ENCODE measurements at places on chromosomes 6 and 20. TPM values are rescaled to one million over a fixed set of nuclear protein-coding genes. Genes with fewer than 3 reads are reported as not detected.

DNA sequence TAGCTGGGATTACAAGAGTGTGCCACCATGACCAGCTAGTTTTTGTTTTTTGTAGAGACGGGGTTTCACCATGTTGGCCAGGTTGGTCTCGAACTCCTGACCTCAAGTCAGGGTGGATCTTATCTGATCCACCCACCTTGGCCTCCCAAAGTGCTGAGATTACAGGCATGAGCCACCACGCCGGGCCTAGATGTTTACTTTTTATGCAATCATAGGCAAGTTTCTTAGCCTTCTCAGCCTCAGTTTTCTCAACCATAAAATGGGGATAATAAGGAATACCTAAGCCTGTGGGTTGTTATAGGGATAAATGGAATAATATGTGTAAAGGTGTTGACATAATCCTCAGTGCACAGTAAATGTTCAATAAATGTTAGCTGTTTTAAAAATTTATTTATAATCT is 9.8 kb downstream of the SPATS1 start:
- no peak overlapping the region for H3K4me3 ChIP-seq
- no peak overlapping the region for H3K27ac ChIP-seq
- no peak for DNase-seq
- H3K36me3 ChIP-seq: no peaks in the 10 kb centered on the region
- peaks cover 4% of the 10 kb centered on the region for H3K27me3 ChIP-seq

- no peaks in the 10 kb centered on the region for H3K36me3 ChIP-seq
- DNase-seq: no peak
- peaks cover 1% of the 10 kb centered on the region for H3K4me1 ChIP-seq
- H3K27ac ChIP-seq: no peak overlapping the region
- no peak overlapping the region for H3K4me3 ChIP-seq
Observed at GRCh38 chr6:44642349-44642748, 254.8 kb downstream of the CDC5L start.

DNA sequence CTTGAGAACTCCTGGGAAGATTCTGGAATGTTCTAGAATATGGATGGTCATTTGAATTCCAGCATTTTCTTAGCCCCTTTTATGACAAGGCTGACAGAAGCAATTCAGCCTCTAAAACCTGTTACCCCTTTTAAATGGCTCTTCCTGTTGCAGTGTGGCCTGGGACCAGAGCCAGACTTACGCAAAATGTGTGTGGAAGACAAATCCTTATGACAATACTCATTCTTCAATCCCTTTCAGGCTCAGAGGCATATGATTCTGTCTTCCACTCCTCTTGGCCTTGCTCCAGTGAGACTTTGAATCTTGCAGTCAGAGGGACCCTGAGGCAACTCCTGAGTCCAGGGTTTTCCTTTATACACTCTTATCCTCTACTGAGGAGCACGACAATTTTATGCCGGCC is 287.0 kb downstream of the CLIC5 start:
- no peaks in the 10 kb centered on the region for H3K27me3 ChIP-seq
- DNase-seq: no peak
- H3K4me3 ChIP-seq: no peak overlapping the region

- H3K4me1 ChIP-seq: peaks cover 2% of the 10 kb centered on the region
- H3K27me3 ChIP-seq: peaks cover 57% of the 10 kb centered on the region
- no peak for DNase-seq
- H3K36me3 ChIP-seq: no peaks in the 10 kb centered on the region
- no peak overlapping the region for H3K27ac ChIP-seq
Observed at GRCh38 chr20:1891263-1892118, 3.7 kb upstream of the SIRPA start.

- no peak overlapping the region for H3K4me3 ChIP-seq
- peaks cover 5% of the 10 kb centered on the region for H3K27me3 ChIP-seq
- no peaks in the 10 kb centered on the region for H3K36me3 ChIP-seq
- peaks cover 3% of the 10 kb centered on the region for H3K4me1 ChIP-seq
Observed at GRCh38 chr6:47733879-47734558, 35.6 kb downstream of the ADGRF4 start.

DNA sequence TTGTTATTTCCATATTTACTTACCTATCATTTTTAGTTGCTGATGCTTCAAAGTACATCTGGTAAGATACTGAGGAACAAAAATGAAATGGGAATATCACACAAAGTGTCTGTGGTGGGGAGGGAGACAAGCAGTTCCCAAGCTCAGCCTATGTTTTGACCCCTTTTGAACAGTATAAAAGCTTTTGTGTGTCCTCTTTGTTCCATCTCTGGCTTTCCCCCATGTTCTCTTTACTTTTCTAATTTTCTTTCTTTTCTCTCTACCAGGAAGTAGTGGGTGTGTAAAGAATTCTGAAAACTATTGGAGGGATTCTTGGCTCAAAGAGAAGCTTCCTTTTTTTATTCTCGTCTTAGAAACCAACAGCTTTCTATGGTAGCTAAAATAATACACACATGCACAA is 7.4 kb downstream of the TAAR2 start:
- H3K27ac ChIP-seq: no peak overlapping the region
- no peak for DNase-seq
- H3K4me1 ChIP-seq: peaks cover 3% of the 10 kb centered on the region
- H3K4me3 ChIP-seq: no peak overlapping the region

DNA sequence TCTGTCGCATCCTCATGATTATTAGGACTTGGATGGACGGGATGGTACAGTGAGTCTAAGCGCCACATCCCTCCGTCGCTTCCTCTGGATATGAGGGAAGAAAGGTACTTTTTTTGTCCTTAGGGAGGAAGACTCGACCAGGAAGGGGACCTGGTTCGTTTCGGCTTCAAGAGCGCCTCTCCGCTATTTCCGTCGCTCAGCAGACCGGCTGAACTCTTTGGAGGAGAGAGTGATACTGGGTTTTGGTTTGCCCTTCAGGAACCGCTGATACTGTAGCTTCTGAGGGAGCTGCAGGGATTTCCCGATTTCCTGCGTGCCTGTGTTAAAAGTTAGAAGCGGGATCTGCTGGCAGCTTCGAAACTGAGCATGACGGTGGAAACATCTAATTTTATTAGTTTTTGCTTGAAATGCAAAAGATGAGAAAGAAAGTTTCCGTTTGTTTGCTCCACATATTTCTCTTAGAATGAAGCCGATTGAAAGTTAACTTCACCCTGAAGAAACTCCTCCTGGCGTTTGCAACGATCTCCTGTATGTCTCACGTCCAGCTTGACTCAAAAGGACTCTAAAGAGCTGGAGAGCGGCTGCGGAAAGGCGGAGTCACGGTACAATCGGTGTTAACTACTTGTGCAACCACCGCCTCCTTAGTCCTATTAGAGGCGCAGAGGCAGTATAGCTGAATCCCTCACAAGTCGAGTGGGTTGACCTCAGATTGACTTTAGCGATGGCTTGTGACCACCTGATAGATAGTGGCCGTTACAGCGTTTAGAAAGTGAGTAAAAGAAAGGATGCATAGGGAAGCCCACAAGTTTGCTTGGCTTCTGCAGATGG is 129.4 kb downstream of the TRIM27 start:
- peaks cover 3% of the 10 kb centered on the region for H3K36me3 ChIP-seq
- no peak for DNase-seq
- peaks cover 79% of the 10 kb centered on the region for H3K27me3 ChIP-seq
- peaks cover 30% of the 10 kb centered on the region for H3K4me1 ChIP-seq

DNA sequence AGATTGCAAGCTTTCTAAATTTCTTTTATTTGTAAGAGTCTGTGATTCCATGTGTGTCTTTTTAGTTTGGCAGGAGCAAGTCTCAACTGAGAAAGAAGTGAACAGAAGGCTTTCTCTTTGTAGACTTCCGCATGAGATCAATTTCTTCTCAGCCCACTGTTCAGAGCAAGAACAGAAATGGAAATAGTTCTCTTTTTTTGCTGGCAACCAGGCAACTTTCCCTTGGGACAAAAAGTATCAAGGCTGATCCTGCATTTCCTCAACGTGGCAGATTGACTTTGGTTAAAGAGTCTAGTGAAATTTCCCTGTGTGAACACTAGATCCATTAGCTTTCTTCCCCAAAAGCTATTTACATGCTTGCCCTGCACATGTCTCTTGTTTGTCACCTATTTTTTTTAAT is 46.8 kb upstream of the JAG1 start:
- H3K27me3 ChIP-seq: peaks cover 30% of the 10 kb centered on the region
- no peaks in the 10 kb centered on the region for H3K4me1 ChIP-seq
- no peaks in the 10 kb centered on the region for H3K36me3 ChIP-seq

DNA sequence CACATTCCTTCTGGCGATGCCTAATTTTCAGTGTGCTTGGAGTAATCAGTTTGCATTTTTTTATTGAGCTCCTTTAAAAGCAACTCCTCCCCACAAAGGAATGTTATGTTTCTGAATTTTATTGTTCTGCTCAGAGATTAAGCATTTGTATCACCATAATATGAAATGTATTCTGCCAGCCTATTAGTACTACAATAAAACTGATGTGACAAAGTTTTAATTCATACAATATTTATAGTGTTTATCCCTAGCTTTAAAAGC is 236.9 kb upstream of the ASCC3 start:
- no peak overlapping the region for H3K27ac ChIP-seq
- no peak overlapping the region for H3K4me3 ChIP-seq
- no peaks in the 10 kb centered on the region for H3K27me3 ChIP-seq

DNA sequence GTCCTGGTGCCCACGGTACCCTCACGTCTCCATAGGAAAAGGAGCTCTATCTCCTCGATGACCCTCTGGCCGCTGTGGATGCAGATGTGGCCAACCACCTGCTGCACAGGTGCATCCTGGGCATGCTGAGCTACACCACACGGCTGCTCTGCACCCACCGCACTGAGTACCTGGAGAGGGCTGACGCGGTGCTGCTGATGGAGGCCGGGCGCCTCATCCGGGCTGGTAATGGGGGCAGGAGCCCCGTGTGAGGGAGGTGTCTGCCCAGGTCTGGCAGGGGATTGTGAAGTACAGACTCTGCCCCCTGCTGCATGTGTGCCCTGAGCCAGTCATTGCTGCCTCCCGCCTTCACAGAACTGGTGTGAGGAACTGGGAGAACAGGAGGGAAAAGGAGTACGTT is 12.4 kb downstream of the DLK2 start:
- no peaks in the 10 kb centered on the region for H3K4me1 ChIP-seq
- H3K27ac ChIP-seq: no peak overlapping the region
- H3K4me3 ChIP-seq: no peak overlapping the region
- peaks cover 2% of the 10 kb centered on the region for H3K36me3 ChIP-seq

DNA sequence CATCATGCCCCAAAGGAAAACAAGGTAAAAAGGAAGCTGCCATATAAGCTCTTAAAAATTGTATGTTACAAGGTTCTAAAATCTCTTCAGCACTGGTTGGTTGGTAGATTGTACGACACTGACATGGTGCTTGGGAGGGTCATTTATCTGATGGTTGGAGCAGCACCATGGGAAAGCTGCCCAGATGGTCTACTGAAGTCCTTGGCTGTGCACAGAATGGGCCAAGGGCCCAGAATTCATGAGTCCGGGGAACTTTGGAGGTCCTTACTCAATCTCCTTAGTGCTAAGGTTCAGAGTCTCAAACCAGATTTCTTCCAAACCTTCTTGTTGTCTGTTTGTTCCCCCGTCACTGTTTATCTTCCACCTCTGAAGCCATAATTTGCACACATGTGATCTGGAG is 314.4 kb downstream of the ESR1 start:
- DNase-seq: no peak
- H3K4me1 ChIP-seq: peaks cover 6% of the 10 kb centered on the region

- peaks cover 20% of the 10 kb centered on the region for H3K27me3 ChIP-seq
- H3K27ac ChIP-seq: no peak overlapping the region
- H3K36me3 ChIP-seq: no peaks in the 10 kb centered on the region
- H3K4me3 ChIP-seq: no peak overlapping the region
Observed at GRCh38 chr20:64051561-64052325, 2.3 kb upstream of the SOX18 start.

- no peak overlapping the region for H3K27ac ChIP-seq
- peaks cover 9% of the 10 kb centered on the region for H3K36me3 ChIP-seq
- H3K4me1 ChIP-seq: no peaks in the 10 kb centered on the region
- no peak for DNase-seq
- H3K4me3 ChIP-seq: no peak overlapping the region
- H3K27me3 ChIP-seq: no peaks in the 10 kb centered on the region
Observed at GRCh38 chr6:116173928-116174327, 48.0 kb upstream of the COL10A1 start.

- H3K36me3 ChIP-seq: no peaks in the 10 kb centered on the region
- no peak overlapping the region for H3K4me3 ChIP-seq
- H3K27ac ChIP-seq: no peak overlapping the region
- H3K27me3 ChIP-seq: no peaks in the 10 kb centered on the region
Observed at GRCh38 chr6:129513471-129513870, 196.5 kb downstream of the ARHGAP18 start.

- peaks cover 10% of the 10 kb centered on the region for H3K27me3 ChIP-seq
- no peak overlapping the region for H3K27ac ChIP-seq
- no peaks in the 10 kb centered on the region for H3K36me3 ChIP-seq
- no peaks in the 10 kb centered on the region for H3K4me1 ChIP-seq
- no peak overlapping the region for H3K4me3 ChIP-seq
Observed at GRCh38 chr6:160962835-160963623, 28.5 kb upstream of the MAP3K4 start.

GRCh38 chr6:121354764-121355163 is 20.5 kb upstream of the TBC1D32 start:
- no peaks in the 10 kb centered on the region for H3K4me1 ChIP-seq
- H3K36me3 ChIP-seq: no peaks in the 10 kb centered on the region
- H3K27me3 ChIP-seq: peaks cover 26% of the 10 kb centered on the region
- H3K27ac ChIP-seq: no peak overlapping the region
- no peak overlapping the region for H3K4me3 ChIP-seq
- no peak for DNase-seq

DNA sequence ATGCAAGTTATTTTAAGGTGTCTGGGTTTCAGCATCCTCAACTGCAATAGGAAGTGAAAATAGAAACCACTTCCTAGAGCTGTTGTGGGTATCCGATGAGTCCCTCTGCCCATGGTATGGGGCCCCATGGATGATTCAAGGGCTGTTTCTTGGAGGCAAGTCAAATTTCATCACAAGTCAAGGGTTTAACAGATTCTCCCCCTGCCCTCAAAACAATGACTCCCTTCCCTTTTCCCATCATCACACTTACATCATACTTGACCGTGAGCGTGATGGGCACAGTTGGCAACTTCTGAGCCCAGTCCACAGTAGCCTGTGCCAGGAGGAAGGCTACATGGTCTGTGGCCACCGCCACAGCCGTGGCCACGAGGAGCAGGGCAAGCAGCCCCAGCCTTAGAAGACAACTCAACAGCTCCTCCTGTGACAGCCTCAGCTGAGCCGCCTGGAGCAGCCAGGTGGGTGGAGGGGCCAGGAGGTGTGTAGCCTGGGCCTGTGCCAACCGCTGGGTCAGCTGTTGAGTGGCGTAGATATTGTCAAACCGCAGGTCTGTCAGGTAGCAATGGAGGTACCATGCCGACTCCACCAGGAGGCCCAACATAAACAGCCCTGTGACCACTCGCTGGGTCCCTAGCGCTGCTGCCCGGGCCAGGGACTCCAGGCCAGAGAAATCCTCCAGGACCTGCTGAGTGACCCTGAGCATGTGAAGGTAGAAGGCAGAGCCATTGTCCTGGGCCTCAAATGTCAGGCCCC is 5.2 kb downstream of the OCSTAMP start:
- DNase-seq: peak; percentile 67
- peak overlapping the region; percentile 93 for H3K27ac ChIP-seq

GRCh38 chr6:107632381-107633136 is 142.6 kb downstream of the SOBP start:
- peaks cover 2% of the 10 kb centered on the region for H3K36me3 ChIP-seq
- DNase-seq: no peak
- H3K27me3 ChIP-seq: peaks cover 60% of the 10 kb centered on the region
- H3K4me3 ChIP-seq: no peak overlapping the region
- H3K27ac ChIP-seq: no peak overlapping the region

- no peak for DNase-seq
- H3K27me3 ChIP-seq: no peaks in the 10 kb centered on the region
- H3K36me3 ChIP-seq: peaks cover 2% of the 10 kb centered on the region
- peaks cover 10% of the 10 kb centered on the region for H3K4me1 ChIP-seq
Observed at GRCh38 chr6:32815996-32816395, 806 bp downstream of the HLA-DOB start.

Gene ZNF341
- total RNA-seq: 5.1 TPM

Gene IPCEF1
- 42.9 TPM for total RNA-seq

Gene DNMT3B
- 6.6 TPM for total RNA-seq

Gene CTNNBL1
- 66.7 TPM for total RNA-seq
